ENCODE measurements at places on chromosomes 2 and 18. TPM values are rescaled to one million over a fixed set of nuclear protein-coding genes. Genes with fewer than 3 reads are reported as not detected.
A peak's percentile ranks its signal among the peaks of the same experiment; 100 is the strongest.

PLB1 gene
- 0.50 TPM for total RNA-seq

KIF5C gene
- 10.2 TPM for total RNA-seq

EIF5B gene
- 71.6 TPM for total RNA-seq

ZAP70 gene
- total RNA-seq = 218 TPM

DSG1 gene
- not detected for total RNA-seq

AGXT gene
- total RNA-seq = not detected

ABCG8 gene
- not detected for total RNA-seq

PHLPP1 gene
- 8.2 TPM for total RNA-seq

DNA sequence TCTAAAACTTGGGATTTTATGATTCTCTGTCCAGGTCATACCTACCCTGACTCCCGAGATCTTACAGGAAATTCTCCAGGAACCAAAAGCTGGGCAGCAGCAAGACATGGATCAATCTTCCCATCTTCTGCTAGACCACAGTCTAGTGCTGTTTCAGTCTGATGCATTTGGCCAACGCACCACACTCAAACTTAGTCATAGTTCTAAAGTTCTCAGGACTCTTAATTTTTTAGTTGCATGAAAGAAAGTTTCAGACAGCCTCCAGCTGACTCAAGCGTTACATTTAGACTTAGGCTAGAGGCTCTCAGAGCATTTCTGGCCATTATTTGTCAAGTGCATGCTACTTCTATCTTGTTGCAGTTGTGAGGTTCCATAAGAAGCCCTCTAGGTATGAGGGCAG lies 230.1 kb upstream of the CCDC150 start:
- no peak overlapping the region for H3K4me3 ChIP-seq
- peaks cover 5% of the 10 kb centered on the region for H3K27me3 ChIP-seq
- H3K4me1 ChIP-seq = no peaks in the 10 kb centered on the region
- DNase-seq = no peak
- no peak overlapping the region for H3K27ac ChIP-seq

DNA sequence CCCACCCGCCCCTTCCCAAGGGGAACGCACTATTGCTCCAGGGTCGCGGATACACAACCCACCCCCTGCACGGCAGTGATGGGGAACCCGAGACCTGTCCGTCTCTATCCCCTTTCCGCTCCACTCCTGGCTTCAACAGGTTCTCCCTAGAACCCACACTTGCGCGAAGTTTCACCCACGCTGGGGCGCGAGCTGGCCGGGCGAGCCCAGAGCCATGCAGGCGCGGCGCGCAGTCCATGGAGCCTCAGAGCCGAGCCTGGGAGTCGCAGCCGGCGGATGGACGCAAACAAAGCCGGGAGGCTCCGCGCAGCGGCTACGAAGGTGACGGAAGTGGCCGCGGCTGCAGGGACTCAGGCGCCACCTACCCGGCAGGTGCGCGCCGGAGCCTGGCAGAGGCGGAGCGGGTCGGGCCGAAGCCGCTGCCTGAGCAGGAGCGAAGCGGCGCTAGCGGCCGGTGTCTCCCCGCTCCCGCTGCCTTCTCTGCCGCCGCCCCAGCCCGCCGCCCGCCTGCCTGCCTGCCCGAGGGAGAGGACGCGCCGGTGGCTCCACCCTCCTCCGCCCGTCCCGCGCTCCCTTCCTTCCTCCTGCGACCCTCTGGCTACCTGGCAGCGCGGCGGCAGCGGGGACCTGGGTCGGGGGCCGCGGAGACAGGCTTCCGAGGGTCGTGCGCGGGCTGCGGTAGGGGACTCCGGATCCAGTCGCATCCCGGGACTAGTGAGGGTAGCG lies 14.0 kb downstream of the ALPG start:
- no peak overlapping the region for H3K27ac ChIP-seq
- no peaks in the 10 kb centered on the region for H3K36me3 ChIP-seq
- H3K27me3 ChIP-seq = peaks cover 44% of the 10 kb centered on the region
- DNase-seq = peak; percentile 55
- H3K4me1 ChIP-seq = peaks cover 5% of the 10 kb centered on the region

GRCh38 chr2:195501746-195502145 lies 155.3 kb upstream of the SLC39A10 start:
- H3K27ac ChIP-seq = no peak overlapping the region
- DNase-seq = no peak
- H3K4me1 ChIP-seq = peaks cover 25% of the 10 kb centered on the region
- peaks cover under 1% of the 10 kb centered on the region for H3K36me3 ChIP-seq

GRCh38 chr2:197235711-197236110 lies 74.9 kb downstream of the ANKRD44 start:
- peak overlapping the region; percentile 55 for H3K4me3 ChIP-seq
- DNase-seq = no peak
- H3K27ac ChIP-seq = peak overlapping the region; percentile 91
- peaks cover 30% of the 10 kb centered on the region for H3K36me3 ChIP-seq
- no peaks in the 10 kb centered on the region for H3K27me3 ChIP-seq
- peaks cover 86% of the 10 kb centered on the region for H3K4me1 ChIP-seq

- no peaks in the 10 kb centered on the region for H3K36me3 ChIP-seq
- H3K4me1 ChIP-seq = no peaks in the 10 kb centered on the region
- H3K27ac ChIP-seq = no peak overlapping the region
- H3K4me3 ChIP-seq = no peak overlapping the region
Measured at GRCh38 chr2:133992454-133992853, 261.4 kb upstream of the MGAT5 start.

GRCh38 chr2:231124838-231125568 lies at the start of gene HTR2B:
Gene HTR2B (minus strand): TSS chr2:231125042. CDS start chr2:231123764, 1,278 bp downstream.
- peaks cover 2% of the 10 kb centered on the region for H3K36me3 ChIP-seq
- peak; percentile 6 for DNase-seq
- H3K4me3 ChIP-seq = no peak within 1 kb of the TSS
- H3K27ac ChIP-seq = no peak within 1 kb of the TSS

- no peak overlapping the region for H3K4me3 ChIP-seq
- H3K36me3 ChIP-seq = no peaks in the 10 kb centered on the region
- H3K27me3 ChIP-seq = peaks cover 4% of the 10 kb centered on the region
- no peak overlapping the region for H3K27ac ChIP-seq
Measured at GRCh38 chr2:18455236-18455862, 105.1 kb downstream of the RDH14 start.

DNA sequence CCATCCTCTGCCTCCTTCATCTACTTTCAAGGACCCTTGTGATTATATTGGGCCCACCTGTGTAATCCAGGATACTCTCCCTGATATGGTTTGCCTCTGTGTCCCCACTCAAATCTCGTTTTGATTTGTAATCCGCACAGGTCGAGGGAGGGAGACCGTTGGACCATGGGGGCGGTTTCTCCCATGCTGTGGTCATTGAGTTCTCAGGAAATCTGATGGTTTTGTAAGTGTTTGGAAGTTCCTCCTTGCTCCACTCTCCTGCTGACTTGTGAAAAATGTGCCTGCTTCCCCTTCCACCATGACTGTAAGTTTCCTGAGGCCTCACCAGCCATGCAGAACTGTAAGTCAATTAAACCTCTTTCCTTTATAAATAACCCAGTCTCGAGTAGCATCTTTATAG lies 42.0 kb upstream of the EML6 start:
- no peak overlapping the region for H3K4me3 ChIP-seq
- H3K27ac ChIP-seq = peak overlapping the region; percentile 4
- H3K27me3 ChIP-seq = peaks cover 19% of the 10 kb centered on the region
- peaks cover 20% of the 10 kb centered on the region for H3K4me1 ChIP-seq
- DNase-seq = no peak

- no peak overlapping the region for H3K27ac ChIP-seq
- no peaks in the 10 kb centered on the region for H3K27me3 ChIP-seq
- no peaks in the 10 kb centered on the region for H3K36me3 ChIP-seq
- no peak for DNase-seq
- H3K4me3 ChIP-seq = no peak overlapping the region
Measured at GRCh38 chr2:154556607-154557006, 141.9 kb upstream of the KCNJ3 start.

DNA sequence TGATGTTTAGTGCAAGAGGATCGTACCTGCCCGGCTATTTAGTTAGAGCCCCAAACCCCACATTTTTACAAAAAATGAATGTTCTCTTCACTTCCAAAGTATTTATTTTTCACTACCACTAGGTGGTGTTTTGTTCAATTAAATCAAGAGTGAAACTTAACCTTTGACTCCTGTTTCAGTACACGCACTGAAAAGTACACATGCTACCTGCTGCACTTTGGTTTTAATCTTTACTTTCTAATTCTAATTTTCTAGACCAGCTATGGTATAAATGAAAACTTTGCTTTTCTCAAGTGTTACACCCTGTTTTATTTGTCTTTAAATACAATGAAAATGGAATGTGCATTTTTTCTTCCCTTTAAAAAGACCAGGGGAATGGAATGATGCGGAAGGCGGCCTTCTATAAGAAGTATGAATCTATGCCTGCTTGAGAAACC lies 31.4 kb upstream of the CHN1 start:
- peaks cover 5% of the 10 kb centered on the region for H3K4me1 ChIP-seq
- H3K36me3 ChIP-seq = no peaks in the 10 kb centered on the region

DNA sequence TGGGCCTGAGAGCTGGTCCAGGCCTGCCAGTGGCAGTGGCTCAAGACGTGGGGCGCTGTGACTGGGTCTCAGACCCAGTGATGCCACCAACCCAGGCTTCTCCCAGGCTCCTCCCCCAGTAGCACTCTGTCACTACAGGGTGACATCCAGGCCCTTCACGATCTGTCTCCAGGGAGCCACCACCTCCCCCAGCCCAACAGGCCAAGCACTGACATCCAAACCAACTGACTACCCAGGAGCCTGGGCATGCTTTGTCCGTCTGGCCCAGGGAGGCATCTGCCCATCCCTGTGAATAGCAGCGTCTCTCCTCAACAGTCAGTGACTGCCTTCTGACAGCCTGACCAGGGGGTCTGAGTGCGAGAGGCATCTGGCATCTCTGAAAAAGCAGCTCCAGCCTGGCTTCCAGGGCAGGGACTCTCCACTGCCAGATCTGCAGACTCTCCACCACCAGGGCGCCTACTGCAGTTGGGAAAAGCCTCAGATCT lies 13.0 kb downstream of the TEX44 start:
- DNase-seq = no peak
- no peak overlapping the region for H3K27ac ChIP-seq
- H3K27me3 ChIP-seq = peaks cover 4% of the 10 kb centered on the region
- peaks cover 17% of the 10 kb centered on the region for H3K4me1 ChIP-seq
- peak overlapping the region; percentile 7 for H3K4me3 ChIP-seq

- no peaks in the 10 kb centered on the region for H3K36me3 ChIP-seq
- DNase-seq = no peak
- H3K27me3 ChIP-seq = no peaks in the 10 kb centered on the region
- H3K4me3 ChIP-seq = no peak overlapping the region
Measured at GRCh38 chr2:42115588-42115987, 53.6 kb upstream of the EML4 start.

DNA sequence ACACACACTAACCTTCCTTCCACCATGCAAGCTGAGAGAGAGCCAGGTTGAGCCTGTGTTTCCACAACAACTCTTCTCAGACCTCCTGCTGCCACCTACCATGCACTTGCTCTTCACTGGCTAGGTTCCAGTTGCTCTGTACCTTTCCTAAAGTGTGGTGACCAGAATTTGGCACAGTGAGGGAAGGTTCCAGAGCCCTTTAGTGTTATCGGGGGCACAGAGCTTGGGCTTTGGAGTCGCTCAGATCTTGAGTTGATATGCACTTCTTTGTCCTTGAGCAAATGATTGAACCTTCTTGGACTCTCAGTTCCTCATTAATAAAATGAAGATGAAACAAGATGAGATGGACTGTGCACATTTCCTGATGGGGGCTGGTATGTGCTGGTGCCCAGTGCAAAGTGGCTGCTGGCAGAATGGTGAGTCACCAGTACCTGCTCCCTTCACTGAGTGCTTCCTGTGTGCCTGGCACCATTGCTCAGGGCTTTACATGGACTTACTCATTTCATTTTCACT lies 47.1 kb downstream of the NEDD4L start:
- H3K27me3 ChIP-seq = peaks cover under 1% of the 10 kb centered on the region
- H3K36me3 ChIP-seq = no peaks in the 10 kb centered on the region
- H3K4me3 ChIP-seq = no peak overlapping the region
- no peaks in the 10 kb centered on the region for H3K4me1 ChIP-seq

DNA sequence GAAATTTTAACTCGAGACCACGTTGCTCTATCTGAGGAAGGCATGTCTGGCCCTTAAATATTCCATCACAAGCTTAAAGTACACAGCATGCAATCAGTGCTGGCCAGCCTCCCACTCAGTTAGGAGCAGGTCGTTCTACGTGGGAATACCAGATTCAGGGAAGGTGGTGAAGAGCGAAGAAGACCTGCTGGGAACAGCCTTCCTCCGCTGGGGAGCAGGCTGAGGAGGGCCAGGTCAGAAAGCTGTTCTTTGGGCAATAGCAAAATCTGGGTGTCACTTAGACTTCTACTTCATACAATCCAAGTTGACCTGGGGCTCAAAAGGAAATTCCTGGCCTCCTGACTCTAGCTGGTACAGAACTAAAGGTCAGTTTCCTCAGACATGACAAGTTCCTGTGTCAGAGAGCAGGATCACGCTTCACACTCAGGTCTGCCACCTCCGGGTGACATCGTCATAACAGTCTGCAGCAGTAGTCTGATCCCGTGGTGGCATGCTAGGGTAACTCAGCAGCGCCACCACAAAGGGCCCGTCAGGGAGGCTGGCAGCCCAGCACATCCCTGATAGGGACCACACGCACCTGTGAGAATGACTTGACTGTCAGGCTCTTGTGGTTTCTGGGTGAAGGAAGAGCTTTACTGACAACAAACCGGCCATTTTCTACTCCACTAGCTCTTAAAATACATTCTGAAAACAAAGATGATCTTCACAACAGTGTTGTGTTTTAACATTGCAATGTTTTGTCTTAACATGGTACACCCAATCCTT lies 35.2 kb upstream of the NAPG start:
- H3K4me3 ChIP-seq = no peak overlapping the region
- peaks cover 9% of the 10 kb centered on the region for H3K4me1 ChIP-seq
- no peaks in the 10 kb centered on the region for H3K27me3 ChIP-seq
- H3K36me3 ChIP-seq = no peaks in the 10 kb centered on the region
- peak; percentile 88 for DNase-seq
- H3K27ac ChIP-seq = peak overlapping the region; percentile 9

DNA sequence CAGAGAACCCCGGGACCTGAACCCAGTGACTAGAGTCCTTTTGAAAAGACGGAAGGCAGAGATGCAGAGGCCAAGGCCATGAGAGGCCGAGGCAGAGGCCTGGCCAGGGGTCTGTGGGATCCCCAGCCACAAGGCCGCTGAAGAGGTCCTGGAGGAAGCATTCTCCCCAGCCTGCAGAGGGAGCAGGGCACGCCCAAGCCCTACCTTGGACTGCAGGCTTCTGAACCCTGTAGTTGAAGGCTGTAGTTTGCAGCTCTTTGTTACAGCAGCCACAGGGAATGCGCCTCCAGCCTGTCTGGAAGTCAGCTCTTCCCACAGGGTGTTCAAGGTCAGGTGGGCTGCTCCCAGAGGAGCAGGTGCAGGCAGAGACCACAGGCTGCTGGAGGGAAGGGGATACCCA lies 22.1 kb upstream of the PXDN start:
- H3K4me3 ChIP-seq = no peak overlapping the region
- peaks cover 2% of the 10 kb centered on the region for H3K27me3 ChIP-seq
- no peaks in the 10 kb centered on the region for H3K36me3 ChIP-seq
- no peaks in the 10 kb centered on the region for H3K4me1 ChIP-seq

Data from activated CD8-positive, alpha-beta T cell treated with anti-CD3 and anti-CD28 coated beads for 36 hours (primary cell).